Pancreas (tissue), 10 donors: ENCODE measurements at places on chromosomes 5 and 9. TPM values are rescaled to one million over a fixed set of nuclear protein-coding genes. Genes with fewer than 3 reads are reported as not detected.

GRCh38 chr5:102314328-102314727, 18.2 kb upstream of the SLCO4C1 start:
- no peak for DNase-seq

DNA sequence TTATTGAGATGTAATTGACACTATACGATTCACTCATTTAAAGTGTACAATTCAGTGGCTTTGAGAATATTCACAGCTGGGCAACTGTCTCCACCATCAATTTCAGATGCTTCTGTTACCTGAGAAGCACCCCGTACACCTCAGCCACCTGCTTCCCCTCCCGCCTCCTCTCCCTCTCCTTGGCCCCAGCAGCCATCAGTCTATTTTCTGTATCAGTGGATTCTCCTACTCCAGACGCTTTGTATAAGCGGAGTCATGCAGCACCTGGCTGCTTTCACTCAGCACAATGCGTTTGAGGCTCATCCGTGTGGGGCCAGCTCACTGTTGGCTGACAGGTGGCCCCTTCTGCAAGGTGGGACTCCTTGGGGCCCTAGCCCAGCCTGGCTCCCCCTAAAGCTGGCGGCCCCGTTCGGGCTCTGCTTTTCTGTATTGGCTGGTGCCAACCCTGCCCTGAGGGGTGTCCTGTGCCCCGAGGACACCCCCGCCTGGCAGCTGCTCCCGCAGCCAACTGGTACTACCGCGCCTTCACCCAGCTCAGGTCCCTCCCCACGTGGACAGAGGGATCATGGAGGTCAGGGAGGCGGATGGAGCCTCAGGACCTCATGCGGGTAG, 124.4 kb upstream of the COL5A1 start:
- DNase-seq: no peak

DNA sequence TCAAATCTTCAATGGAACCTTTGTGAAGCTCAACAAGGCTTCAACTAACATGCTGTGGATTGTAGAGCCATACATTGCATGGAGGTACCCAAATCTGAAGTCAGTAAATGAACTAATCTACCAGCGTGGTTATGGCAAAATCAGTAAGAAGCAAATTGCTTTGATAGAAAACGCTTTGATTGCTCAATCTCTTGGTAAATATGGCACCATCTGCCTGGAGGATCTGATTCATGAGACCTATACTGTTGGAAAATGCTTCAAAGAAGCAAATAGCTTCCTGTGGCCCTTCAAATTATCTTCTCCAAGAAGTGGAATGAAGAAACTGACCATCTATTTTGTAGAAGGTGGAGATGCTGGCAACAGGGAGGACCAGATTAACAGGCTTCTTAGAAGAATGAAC, 54.7 kb upstream of the TTC39B start:
- DNase-seq: no peak

DNA sequence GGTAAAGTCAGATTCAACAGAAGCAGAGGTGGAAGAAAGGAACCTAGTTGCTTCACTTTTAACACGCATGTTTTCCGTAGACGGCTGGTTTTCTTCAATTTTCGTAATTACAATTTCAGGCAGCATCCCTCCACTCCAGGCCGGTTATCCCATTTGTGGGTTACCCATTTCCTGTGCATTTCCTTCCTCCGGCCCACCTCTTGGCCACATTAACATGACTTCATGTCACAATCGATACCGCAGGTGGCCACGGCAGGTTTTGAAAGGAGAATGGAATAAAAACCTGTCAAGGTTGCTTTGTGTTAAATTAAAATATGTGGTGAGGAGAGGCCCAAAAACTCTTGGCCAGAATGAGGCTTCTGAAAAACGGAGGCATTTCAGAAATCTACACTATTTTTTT, 130.2 kb downstream of the PCSK5 start:
- no peak for DNase-seq

The OR1L6 gene
- total RNA-seq: not detected

The PRXL2C gene
- 11.2 TPM for total RNA-seq
